ENCODE measurements at places on chromosomes 12 and 14.

- DNase-seq, result no peak
Measured at GRCh38 chr12:116483959-116484750, 75.0 kb upstream of the MAP1LC3B2 start.

DNA sequence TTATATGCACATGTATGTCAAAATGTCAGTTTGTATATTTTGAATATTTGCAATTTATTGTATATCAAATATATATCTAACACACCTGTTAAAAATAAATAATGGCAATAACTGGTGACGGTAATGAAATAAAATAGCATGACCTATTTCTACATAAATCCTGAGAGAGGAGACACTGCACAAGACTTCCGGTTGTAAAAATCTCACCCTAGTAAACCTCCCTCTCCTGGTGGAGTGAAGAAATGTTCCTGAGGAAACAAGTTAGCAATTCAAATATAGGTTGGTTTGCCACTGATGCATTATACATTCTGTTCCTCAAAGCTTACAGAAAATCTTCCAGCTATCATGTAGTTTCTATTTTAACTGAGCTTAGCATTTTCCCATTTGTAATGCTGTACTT, 166.1 kb upstream of the SYT10 start:
- peak; percentile 1 for DNase-seq

DNA sequence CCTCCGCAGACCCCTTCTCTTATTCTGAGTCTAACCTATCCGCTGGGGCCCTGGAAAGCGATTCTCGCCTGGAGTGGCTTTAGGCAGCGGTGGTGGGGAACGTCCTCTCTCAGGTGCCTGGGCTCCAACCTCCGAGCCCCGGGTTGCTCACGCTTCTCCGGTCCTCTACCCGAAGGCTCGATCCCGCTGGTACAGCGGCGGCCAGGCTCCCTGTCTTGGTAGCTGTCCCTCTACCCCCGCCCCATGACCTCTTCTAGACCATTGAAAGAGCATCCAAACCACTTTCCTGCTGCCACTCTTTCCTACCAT, 505 bp upstream of the HEBP1 start:
- DNase-seq, result no peak

- no peak for DNase-seq
Measured at GRCh38 chr12:44307506-44308168, 471.8 kb downstream of the TMEM117 start.

- no peak for DNase-seq
Measured at GRCh38 chr14:35344107-35344807, 52.1 kb downstream of the PSMA6 start.

- DNase-seq, result no peak
Measured at GRCh38 chr14:74614508-74615495, 2.8 kb upstream of the LTBP2 start.

- no peak for DNase-seq
Measured at GRCh38 chr14:104680806-104681688, 8.4 kb upstream of the INF2 start.

DNA sequence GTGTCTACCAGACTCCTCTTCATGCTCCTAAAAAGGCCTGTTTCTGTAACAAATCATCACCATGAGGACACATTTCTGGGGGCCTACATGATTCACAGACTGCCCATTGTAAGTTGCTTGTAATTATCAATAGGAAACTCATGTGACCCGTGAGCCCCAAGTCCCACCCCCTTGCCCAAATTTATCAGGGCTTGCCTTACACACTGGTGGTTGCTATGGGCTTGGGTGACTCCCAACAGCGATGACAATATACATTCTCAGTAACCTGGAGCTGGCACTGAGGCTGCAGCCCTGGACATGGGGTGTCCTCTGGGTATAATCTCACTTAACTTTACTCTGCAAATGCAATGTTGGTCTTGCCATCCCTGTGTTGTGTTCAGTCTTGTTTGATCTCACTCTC, 149.2 kb downstream of the NRXN3 start:
- DNase-seq, result no peak

DNA sequence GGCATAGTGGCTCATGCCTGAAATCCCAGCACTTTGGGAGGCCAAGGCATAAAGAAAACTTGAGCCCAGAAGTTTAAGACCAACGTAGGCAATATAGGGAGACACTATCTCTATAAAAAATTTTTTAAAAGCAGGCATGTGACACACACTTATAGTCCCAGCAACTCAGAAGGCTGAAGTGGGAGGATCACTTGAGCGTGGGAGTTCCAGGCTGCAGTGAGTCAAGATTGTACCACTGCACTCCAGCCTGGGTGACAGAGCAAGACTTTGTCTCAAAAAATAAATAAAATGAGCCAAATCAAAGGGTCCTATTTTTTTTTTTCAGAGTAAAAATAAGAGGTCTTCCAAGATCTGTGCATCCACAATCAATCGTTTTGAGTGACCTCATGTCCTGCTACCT, 237.6 kb downstream of the SLC16A7 start:
- DNase-seq, result no peak

- no peak for DNase-seq
Measured at GRCh38 chr14:36320897-36321381, 502 bp upstream of the MBIP start.

DNA sequence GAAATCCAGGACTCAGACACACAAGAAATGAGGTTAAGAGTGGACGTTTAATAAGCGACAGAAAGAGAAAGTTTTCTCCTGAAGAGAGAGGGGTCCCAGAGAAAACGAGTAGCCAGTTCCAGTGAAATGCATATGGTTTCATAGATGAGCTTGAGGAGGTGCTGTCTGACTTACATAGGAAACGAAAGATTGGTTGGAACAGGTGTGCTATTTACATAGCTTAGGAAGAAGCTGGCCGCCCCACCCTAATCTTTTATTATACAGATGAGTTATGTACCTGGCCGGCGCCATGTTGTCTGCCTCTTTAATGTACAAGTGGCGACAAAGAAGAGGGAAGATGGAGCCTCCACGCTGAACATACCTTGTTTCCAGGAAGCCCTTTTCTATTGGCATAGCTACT, 223.0 kb downstream of the SLC6A15 start:
- DNase-seq, result no peak

DNA sequence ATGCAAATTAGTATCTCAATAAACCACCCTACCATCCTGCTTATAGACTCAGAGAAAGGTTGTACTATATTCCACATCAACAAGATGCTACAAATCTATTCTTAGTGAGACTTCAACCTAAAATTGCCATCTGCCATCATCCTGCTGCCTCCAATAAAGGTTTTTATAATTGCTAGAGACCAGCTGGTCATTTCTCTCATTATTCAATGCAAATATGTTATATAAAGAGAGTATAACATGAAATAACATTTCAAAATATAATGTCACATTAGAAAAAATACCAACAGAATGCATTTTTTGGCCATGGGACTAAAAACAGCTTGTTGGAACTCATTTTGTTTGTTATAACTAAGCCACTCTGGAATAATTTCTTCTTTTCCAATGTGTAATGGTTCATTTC, 247.3 kb downstream of the LRIG3 start:
- DNase-seq, result no peak

- no peak for DNase-seq
Measured at GRCh38 chr14:80560800-80561657, 349.7 kb upstream of the DIO2 start.

DNA sequence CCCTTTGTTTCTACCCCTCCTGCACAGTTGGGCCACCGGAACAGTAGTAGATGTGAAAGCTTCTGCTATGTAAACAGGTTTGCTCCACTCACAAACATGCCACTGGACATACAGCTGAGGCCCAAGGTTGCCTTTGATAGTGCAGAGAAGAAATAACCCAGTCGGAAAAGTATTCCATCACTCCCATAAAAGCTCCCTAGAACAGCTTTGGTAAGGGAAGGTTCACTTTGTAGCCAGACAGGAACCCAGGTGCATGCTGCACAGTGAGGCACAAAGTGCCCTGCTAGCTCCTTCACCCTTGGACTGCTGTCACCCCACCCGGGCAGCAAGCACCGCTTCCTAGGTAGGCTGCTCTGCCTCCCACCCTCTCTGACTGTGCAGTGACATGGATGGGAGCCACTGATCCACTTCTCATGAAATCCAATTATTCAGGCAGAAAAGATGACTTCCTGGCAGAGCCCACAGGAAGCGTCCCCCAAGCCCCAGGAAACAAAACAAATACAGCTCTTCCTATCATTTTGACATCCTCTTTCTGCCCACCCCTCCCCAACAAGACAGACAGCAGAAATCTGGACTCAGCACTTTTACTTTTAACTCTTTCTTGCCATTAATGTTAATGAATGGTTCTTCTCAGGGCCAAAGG, 100.2 kb downstream of the SRGAP1 start:
- no peak for DNase-seq

- DNase-seq, result no peak
Measured at GRCh38 chr12:76226956-76227355, 121.3 kb downstream of the BBS10 start.

DNA sequence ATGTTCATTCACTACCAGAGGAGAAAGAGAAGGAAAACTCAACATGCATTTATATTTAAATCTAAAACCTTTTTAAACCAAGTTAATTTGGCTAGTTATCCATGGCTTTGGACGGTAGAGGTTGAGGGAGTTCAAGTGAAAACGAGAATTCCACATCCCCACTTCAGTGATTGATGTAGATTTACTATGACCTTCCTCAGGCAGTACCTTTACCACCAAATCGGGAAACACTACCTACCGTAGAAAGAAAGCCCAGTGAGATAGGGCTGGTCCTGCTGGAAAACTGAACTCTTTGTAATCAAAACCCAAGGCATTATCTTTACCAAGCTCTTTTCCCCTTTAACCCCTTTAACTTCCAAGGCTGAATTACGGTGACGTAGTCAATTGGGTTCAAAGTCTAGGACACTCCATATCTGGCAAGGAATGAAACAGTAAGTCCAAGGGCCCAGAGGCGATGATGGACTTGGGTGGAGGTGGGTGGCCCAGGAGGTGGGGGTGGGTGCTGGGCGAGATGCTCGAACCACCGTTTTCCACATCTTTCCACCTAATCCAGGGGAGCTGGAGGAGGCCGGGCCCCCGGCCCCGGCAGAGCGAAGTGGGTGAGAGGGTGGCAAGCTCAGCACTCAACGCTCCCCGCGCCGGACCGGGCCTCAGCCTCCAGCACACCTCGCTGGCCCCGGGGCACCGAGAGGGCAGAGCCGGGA, 618 bp downstream of the SEC23A start:
- DNase-seq, result peak; percentile 30

- no peak for DNase-seq
Measured at GRCh38 chr14:58815161-58815701, 177.5 kb downstream of the DACT1 start.

- DNase-seq, result no peak
Measured at GRCh38 chr14:78090864-78091263, 79.3 kb upstream of the NRXN3 start.

DNA sequence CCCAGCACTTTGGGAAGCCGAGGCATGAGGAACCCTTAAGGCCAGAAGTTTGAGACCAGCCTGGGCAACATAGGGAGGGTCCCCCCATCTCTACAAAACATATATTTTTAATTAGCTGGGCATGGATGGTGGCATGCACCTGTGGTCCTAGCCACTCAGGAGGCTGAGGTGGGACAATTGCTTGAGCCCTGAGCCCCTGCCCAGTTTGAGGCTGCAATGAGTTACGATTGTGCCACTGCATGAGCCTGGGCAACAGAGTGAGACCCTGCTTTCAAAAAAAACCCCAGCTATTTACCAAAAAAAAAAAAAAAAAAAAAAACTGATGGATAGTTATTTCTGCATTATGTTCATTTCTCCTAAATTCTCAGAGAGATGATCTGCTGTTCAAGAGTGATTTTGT, 230.0 kb downstream of the SOX5 start:
- DNase-seq, result no peak

DNA sequence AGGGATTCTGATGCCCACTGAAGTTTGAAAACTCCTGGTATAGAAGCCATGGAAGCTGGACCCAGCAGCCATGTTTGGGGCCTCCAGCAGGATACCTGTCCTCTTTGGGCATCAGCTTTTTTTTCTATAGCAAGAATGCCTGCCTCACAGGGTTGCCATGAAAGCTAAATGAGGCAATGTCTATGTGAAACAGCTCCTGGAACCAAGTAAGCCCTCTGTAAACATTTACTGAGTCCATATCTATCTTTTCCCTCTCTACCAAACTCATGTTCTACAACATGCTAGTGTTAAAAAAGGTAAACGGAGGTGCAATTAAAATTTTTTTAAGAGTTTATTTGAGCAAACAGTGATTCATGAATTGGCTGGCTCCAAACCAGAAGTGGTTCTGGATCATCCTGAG, 28.6 kb downstream of the FLVCR2 start:
- no peak for DNase-seq

GRCh38 chr14:102622262-102622885, 29.9 kb downstream of the RCOR1 start:
- DNase-seq, result no peak

DNA sequence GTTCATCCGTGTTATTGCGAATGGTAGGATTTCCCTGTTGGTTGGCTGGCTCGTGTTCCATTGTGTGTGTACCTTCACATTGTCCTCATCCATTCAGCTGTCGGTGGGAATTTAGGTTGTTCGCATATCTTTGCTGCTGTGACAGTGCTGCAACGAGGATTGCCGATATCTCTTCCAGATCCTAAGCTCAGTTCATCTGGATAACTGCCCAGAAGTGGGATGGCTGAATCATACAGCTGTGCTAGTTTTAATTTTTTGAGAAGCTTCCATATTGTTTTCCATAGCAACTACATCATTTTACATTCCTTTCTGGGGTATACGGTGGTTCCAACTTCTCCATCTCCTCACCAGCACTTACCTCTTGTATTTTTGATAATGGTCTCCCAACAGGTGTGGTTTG, 292.8 kb upstream of the SFSWAP start:
- no peak for DNase-seq

DNA sequence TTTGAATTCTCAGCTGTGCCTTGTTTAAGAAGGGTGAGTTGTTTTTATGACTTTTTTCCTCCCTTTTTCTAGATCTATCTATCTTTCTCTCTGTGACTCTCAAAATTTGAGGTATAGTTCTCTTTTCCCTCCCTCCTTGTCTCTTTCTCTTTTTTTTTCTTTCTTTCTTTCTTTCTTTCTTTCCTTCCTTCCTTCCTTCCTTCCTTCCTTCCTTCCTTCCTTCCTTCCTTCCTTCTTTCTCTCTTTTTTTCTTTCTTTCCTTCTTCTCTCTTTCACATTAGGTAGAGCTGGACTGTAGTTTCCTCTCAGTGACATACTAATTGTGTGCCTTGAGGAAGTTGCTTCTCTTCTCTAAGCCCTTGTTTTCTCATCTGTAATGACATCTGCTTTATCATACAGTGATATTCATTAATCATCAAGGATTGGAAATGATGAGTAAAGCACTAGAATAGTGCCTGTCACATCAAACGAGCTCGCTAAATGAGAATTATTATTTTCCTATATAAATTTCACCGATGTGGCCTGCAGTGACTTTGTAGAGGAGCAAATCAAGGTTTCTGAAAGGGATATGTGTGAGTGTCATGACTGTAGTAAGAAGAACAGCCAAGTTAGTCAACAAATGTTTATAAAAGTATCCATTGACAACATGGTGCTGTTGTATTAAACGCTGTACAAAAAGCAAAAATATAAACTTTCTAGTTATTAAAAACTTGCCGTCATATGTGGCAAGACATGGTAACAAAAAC, 78.9 kb upstream of the SLC38A2 start:
- DNase-seq, result no peak

GRCh38 chr12:109178532-109178931, 62.1 kb downstream of the ACACB start:
- no peak for DNase-seq

All from CD4-positive, alpha-beta T cell treated with Interleukin-17A for 1 hour (primary cell).